H54 (cell line): ENCODE measurements at places on chromosomes 4 and X.

- DNase-seq: no peak
Observed at GRCh38 chr4:4485806-4486205, 56.0 kb downstream of the STX18 start.

- no peak for DNase-seq
Observed at GRCh38 chr4:58247792-58248191, 1137.6 kb upstream of the IGFBP7 start.

- DNase-seq: no peak
Observed at GRCh38 chrX:132590350-132591026, 101.7 kb upstream of the MBNL3 start.

GRCh38 chr4:42554072-42554471 is 102.8 kb downstream of the ATP8A1 start:
- no peak for DNase-seq

GRCh38 chrX:78514852-78515251 is 144.3 kb downstream of the RTL3 start:
- no peak for DNase-seq
